ENCODE measurements at places on chromosomes 4 and X. TPM values are rescaled to one million over a fixed set of nuclear protein-coding genes. Genes with fewer than 3 reads are reported as not detected.

Gene HTN1
- not detected for total RNA-seq

Gene FGFR3
- not detected for total RNA-seq

Gene TRMT44
- total RNA-seq: 57.1 TPM

Gene USP17L26
- total RNA-seq: not detected

Gene MAGEB1
- total RNA-seq: not detected

Gene TACR3
- total RNA-seq: not detected

Gene SAGE1
- not detected for total RNA-seq

DNA sequence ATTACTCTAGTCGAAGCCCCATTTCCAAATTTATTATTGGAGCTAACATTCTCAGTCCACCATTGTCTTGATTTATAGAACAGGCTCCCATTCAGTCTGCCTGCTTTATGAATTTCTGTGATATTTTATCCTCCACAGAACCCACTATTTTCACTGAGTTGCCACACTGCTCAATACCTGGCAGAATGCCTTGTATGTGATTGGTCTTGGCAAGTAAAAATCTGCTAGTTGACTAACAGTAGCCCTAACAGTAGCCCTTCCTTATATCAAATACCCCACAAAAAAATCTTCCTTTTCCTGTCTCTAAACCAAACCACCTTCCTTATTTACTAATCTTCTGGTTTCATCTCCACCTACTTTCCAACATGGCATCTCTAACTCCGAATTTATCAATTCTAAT is 82.6 kb downstream of the CHM start:
- H3K4me3 ChIP-seq: no peak overlapping the region
- no peak for DNase-seq
- peaks cover 5% of the 10 kb centered on the region for H3K4me1 ChIP-seq
- no peak overlapping the region for H3K27ac ChIP-seq
- no peaks in the 10 kb centered on the region for H3K36me3 ChIP-seq

DNA sequence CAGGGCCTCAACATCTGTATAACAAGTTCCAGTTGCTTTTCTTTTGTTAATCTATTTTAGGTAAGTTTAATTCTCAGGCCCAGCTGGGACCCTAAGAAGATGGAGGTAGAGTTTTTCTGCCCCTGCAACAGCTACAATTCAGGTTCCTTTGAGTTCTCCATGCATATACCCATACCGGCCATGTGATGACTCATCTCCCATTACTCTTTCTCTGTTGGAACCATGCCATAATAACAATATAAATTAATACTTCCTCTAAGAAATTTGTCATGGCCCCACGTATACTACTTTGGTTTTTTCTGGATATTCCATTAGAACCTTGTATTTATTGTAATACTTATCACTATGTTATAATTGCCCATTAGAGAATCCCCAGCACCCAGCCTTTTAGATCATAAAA is 1.3 kb upstream of the INTU start:
- H3K27me3 ChIP-seq: peaks cover 34% of the 10 kb centered on the region
- DNase-seq: no peak
- H3K4me1 ChIP-seq: peaks cover 11% of the 10 kb centered on the region
- no peak overlapping the region for H3K4me3 ChIP-seq
- no peak overlapping the region for H3K27ac ChIP-seq
- peaks cover 4% of the 10 kb centered on the region for H3K36me3 ChIP-seq

DNA sequence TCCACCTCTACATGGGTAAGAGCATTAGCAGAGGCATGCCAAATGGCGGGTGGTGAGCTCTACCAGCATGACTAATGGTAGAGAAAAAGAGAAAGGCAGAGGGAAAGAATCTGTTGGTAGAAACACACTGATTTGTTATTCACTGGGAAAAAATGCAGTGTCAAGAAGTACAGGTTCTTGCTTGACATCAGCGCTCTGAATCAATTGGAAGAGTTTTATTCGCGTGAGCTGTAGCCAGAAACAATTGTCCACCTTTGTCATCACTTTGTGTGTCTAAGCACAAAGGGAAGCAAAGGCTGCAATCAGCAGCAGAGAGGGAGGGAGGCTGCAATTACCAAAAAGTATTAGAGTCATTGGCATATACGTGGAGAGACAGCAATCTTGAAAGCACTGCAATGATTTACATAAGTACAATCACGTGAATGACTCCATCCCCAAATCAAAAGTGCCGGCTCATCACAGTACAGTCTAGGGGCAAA is 67.7 kb upstream of the HS3ST1 start:
- H3K4me1 ChIP-seq: peaks cover 3% of the 10 kb centered on the region
- H3K36me3 ChIP-seq: peaks cover 4% of the 10 kb centered on the region

GRCh38 chrX:107168257-107168656 is 38.0 kb downstream of the NUP62CL start:
- H3K4me1 ChIP-seq: peaks cover 6% of the 10 kb centered on the region
- no peak overlapping the region for H3K27ac ChIP-seq
- no peaks in the 10 kb centered on the region for H3K36me3 ChIP-seq

DNA sequence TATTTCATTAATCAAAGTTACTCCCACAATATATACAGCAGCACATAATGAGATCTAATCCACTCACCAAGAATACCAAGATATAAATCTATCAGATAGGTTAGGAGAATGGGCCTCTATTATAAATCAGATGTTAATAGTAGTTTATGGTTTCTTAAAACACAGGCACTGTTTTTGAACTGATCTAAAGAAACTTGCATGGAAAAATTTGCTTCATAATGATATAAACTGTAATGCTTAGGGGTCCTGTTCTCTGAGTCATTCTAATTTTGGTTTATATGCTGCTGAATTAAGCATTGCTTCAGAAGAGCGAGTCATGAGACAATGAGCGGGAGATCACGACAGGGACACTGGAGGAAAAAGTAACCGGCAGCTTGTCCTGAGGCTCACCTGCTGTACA is 113.3 kb upstream of the OTUD4 start:
- no peak for DNase-seq
- no peak overlapping the region for H3K27ac ChIP-seq
- no peaks in the 10 kb centered on the region for H3K36me3 ChIP-seq
- H3K4me3 ChIP-seq: no peak overlapping the region
- peaks cover 34% of the 10 kb centered on the region for H3K27me3 ChIP-seq

DNA sequence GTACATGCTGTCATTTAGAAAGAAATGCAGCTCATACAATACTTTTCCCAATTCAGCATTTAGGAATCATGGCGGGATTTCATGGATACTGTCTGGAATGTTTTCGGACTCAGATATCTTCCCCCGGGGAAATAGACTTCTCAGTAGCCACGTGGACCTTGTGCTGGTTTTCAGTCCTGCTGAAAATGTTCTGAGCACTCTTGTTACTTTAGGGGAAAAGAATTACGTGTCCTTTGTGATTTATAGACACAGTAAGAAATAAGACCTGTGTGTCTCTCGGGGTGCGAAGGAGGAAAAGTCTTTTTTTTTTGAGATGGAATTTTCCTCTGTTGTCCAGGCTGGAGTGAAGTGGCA is 3.8 kb downstream of the CD99 start:
- peaks cover under 1% of the 10 kb centered on the region for H3K36me3 ChIP-seq
- no peaks in the 10 kb centered on the region for H3K27me3 ChIP-seq
- no peak for DNase-seq

DNA sequence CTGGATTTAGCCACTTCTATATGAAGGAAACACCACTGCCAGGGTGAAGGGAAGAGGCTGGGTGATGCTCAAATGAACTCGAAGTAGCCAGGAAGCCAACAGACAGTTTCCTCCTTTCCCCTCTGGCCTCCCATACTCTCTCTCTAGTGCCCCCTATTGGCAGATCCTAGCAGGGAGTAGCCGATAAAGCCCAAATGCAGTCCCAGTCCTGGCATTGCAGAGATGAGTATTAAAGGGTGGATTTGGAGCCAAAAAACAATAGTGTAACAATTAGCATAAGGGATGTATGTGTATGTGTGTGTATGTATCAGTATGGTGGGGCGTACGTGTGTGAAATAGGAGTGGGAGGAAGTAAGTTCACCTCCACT is 213.8 kb upstream of the LDB2 start:
- H3K4me1 ChIP-seq: no peaks in the 10 kb centered on the region
- peaks cover 7% of the 10 kb centered on the region for H3K27me3 ChIP-seq
- H3K4me3 ChIP-seq: no peak overlapping the region
- no peaks in the 10 kb centered on the region for H3K36me3 ChIP-seq
- H3K27ac ChIP-seq: no peak overlapping the region
- DNase-seq: no peak

DNA sequence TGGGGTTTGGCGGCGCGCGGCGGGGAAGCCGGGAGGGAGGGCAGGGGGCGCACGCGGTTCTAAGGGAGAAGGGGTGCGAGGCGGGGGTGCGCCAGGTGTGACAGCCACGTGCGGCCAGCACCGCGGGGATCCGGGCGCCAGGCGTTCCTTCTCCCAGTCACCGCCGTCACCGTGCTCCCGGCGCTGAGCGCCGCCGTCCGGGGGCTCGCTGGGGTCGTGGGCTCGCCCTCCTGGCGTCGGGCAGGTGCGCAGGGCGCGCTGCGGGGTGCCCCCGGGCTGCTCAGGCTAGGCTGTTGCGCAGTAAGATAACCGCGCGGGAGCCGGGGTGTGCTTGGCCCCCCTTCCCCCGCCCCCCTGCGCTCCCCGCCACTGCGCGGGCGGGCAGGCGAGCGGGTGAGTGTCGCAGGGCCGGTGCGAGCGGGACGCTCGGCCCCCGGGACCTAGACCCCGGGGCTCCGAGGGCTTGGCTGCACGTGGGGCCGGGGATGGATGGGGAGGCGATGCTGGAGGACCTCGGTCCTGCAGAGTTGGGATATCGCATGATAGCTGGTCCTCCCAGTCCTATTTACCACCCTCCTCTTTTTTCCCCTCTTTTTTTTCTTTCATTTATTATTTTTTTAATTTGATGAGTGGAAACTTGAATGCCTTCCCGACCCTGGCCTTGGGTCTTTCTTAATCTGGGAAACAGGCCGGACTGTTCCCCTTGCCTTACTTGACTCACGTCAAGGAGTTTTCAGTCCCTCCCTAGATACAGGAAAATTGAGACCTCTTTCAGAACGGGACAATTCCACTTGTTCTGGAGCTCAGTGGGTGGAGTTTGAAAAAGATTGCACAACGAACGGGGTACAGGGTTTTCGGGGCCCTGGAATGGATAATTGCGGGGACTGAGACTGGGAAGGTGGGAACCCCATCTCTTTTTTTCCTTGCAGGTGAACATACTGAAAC is 797 bp downstream of the TXLNG start:
- H3K4me1 ChIP-seq: peaks cover 15% of the 10 kb centered on the region
- peak; percentile 63 for DNase-seq
- peak overlapping the region; percentile 94 for H3K4me3 ChIP-seq
- H3K36me3 ChIP-seq: no peaks in the 10 kb centered on the region

GRCh38 chr4:175127314-175127713 is 209.2 kb downstream of the ADAM29 start:
- H3K4me3 ChIP-seq: no peak overlapping the region
- no peaks in the 10 kb centered on the region for H3K4me1 ChIP-seq
- no peaks in the 10 kb centered on the region for H3K27me3 ChIP-seq

GRCh38 chr4:66062921-66063320 is 392.6 kb upstream of the EPHA5 start:
- no peak overlapping the region for H3K4me3 ChIP-seq
- H3K36me3 ChIP-seq: peaks cover 6% of the 10 kb centered on the region
- H3K27ac ChIP-seq: no peak overlapping the region
- no peaks in the 10 kb centered on the region for H3K4me1 ChIP-seq
- no peaks in the 10 kb centered on the region for H3K27me3 ChIP-seq

GRCh38 chr4:3304831-3305609 is 12.2 kb downstream of the RGS12 start:
- no peak overlapping the region for H3K27ac ChIP-seq
- no peaks in the 10 kb centered on the region for H3K36me3 ChIP-seq
- H3K4me1 ChIP-seq: peaks cover 30% of the 10 kb centered on the region
- DNase-seq: no peak
- peaks cover 7% of the 10 kb centered on the region for H3K27me3 ChIP-seq

DNA sequence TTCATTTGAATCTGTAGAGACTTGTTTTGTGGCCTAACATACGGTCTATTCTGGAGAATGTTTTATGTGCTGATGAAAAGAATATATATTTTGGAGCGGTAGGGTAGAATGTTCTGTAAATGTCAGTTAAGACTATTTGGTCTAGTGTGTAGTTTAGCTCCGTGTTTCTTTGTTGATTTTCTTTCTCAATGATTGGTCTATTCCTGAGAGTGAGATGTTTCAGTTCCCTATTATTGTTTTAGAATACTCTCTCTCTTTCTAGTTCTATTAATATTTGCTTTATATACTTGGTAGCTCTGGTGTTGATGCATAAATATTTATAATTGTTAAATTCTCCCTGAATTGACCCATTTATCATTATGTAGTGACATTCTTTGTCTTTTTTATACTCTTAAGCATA is 236.5 kb downstream of the GLUD2 start:
- DNase-seq: no peak
- no peak overlapping the region for H3K27ac ChIP-seq
- no peak overlapping the region for H3K4me3 ChIP-seq
- H3K36me3 ChIP-seq: no peaks in the 10 kb centered on the region
- H3K27me3 ChIP-seq: no peaks in the 10 kb centered on the region
- H3K4me1 ChIP-seq: no peaks in the 10 kb centered on the region
